KG1 (cell line): ENCODE measurements at places on chromosomes 5 and 9.
A peak's percentile ranks its signal among the peaks of the same experiment; 100 is the strongest.

GRCh38 chr9:91817493-91818224 is 132.4 kb downstream of the ROR2 start:
- DNase-seq = no peak

GRCh38 chr5:173301695-173302545 is 26.3 kb downstream of the STC2 start:
- no peak for DNase-seq

DNA sequence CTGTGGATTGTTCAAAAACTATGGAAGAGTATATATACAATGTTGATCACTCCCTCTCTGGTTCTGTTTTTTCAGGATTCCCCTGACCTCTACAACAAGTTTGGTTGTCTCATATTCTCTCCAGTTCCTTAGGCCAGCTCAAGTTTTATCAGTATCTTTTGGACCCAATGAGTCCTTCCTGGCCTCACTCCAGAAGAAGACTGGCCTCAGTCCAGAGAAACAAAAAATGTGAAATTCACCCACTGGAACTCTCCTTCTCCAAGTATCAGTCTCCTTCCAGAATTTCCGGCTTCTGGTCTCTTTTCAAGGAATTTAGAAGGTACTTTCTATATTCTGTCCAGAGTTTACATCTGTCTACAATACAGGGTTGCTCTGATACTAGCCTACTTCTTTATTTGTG is 537.8 kb upstream of the FTMT start:
- no peak for DNase-seq

DNA sequence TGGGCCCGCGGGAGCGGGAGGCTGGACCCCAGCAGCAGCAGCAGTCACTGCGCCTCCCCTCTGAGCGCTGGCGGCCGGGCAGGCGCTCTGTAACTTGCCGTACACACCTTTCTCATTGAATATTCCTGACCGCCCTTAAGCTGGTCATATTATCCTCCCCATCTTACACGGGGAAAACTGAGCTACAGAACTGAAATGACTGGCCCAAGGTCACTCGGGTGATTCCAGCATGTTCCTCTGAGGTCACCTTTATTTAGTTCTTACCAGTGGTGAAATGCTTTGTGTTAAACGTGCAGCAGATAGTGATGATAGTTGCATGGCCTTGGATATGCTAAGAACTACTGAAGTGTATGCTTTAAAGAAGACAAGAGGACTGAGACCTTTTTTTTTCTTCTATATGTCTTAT is 607 bp downstream of the UQCRQ start:
- no peak for DNase-seq

- DNase-seq = no peak
Observed at GRCh38 chr5:56346741-56347535, 113.8 kb upstream of the ANKRD55 start.

- DNase-seq = no peak
Observed at GRCh38 chr9:115328677-115329076, 210.7 kb upstream of the TNC start.

DNA sequence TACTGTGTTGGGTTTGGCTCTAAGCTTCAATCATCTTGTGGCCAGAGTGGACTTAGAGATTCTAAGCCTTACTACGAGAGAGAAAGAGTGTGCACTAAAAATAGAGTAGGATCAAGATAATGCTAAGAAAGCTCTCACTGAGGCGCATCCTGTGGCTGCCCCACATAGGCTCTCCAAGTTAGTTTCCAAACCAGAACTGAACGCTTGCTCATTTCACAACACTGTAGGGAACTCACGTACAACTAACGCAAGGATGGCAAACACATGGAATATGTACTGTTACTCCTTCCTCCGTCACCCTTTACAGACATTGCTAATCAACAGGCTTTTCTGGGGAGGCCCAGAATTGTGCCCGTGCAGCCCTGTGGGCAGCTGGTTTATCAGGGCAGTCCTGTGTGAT is 90.9 kb downstream of the EQTN start:
- DNase-seq = no peak

GRCh38 chr5:132473019-132473531 is 17.5 kb downstream of the IRF1 start:
- no peak for DNase-seq

DNA sequence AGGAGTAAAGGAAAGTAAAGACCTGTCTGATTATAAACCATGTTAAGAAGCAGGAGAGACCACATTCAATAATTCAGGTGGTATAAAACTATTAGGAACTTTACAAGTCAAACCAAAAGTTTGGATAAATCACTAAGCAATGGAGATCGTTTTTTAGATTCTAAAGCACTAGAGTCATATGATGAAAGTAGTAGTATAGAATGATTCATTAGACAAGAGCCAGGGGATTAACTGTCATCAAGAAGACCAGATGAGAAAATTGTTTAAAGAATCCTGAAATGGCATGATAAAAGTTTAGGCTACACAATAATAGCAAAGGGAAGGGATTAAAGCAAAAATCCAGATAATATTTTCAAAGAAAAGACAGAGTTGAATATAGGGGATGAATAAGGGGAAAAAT is 12.9 kb upstream of the CARNMT1 start:
- no peak for DNase-seq

- no peak for DNase-seq
Observed at GRCh38 chr5:179874536-179875292, 16.1 kb upstream of the MRNIP start.

DNA sequence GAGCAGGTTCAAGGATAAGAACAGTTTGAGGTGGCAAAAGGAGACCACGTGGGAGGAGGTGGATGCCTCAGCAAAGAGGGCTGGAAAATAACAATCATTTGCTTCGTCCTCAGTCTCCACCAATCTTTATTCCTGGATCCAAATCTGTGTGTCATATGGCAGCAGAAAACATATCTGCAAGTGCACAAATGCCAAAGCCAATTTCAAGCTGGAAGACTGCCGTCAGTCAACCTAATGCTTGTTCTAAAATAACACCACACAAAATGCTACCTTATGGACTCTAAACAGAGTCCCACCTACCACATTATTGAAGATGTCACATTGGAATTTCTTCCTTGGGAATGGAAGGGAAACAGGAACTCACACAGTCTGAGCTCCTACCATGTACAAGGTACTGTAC is 129.1 kb downstream of the CDK5RAP2 start:
- no peak for DNase-seq

DNA sequence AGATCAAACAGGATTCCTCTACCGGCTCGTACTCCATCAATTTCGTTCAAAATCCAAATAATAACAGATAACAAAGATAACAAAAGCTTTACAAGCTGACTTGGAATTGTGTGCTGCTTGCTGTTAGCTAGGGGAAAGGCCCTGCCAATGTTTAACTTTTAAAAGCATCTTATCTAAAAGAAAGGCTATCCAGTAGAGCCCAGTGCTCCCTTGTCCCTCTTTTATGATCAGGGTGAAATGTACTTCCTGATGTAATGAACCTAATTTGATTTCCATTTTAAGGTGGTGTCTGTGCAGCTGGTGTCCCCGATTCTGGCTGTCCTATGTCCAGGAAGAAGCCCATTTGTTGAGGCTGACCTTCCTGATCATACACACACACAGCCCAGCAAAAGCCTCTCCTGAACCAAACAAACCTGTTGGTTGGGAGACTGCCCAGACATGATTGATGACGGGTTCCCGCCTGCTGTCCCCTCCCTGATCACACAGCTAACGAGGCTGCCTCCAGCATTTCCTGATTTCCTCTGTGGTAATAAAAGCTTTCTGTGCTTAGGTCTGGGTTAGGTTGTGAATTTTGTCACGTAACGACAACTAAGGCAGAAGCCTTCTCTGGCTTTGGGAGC is 54.1 kb downstream of the PWWP2A start:
- DNase-seq = no peak

- no peak for DNase-seq
Observed at GRCh38 chr9:96618209-96619123, 1.2 kb downstream of the CDC14B start.

DNA sequence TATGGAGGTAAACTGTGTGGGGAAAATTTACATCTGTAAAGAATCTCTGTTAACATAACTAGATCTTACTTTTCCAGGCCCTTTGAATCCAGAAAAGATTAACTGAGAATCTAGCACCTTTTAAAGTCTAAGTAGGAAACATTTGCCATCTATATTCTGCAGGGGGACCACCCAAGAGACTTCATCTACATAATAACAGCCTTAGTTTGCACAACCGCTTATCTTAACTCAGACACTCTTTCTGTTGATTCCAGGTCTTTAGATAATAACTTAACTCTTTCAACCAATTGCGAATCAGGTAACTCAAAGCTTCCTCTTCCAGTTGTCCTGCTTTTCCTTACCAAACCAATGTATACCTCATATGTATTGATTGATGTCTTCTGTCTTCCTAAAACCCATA is 53.4 kb downstream of the GDNF start:
- DNase-seq = no peak

- no peak for DNase-seq
Observed at GRCh38 chr5:145124806-145125205, 710.3 kb downstream of the PRELID2 start.

DNA sequence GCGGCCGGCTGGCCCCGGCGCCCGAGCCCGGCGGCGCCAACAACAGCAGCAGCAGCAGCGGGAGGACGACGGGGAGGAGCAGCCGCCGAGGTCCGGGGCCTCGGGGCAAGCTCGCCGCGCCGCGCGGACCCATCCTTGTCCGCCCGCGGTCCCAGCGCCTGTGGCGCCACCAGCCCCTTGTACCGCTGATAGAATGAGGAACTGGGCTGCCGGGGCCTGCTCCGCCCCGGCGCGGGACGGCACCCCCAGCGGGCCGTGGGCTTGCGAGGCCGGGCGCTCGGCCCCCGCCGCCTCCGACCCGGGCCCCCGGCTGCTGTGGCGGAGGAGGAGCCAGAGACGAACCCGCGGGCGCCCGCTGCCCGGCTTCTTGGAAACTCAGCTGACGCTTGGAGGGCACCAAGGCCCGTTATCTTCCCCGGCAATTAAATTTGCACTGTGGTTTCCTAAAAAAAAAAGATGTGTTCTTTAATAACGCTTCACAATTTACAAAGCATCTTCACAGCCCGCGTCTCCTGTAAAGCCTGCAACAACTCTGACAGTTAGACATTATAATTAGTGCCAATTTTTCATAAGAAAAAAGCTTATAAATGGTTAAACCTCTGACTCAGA is at the start of gene ARSB:
ARSB (minus strand) TSS at position 195 of the 609 bp plus-strand sequence; CDS start at position 133, 62 bp downstream.
- peak; percentile 68 for DNase-seq

GRCh38 chr9:106310782-106311181 is 552.2 kb upstream of the ZNF462 start:
- no peak for DNase-seq

DNA sequence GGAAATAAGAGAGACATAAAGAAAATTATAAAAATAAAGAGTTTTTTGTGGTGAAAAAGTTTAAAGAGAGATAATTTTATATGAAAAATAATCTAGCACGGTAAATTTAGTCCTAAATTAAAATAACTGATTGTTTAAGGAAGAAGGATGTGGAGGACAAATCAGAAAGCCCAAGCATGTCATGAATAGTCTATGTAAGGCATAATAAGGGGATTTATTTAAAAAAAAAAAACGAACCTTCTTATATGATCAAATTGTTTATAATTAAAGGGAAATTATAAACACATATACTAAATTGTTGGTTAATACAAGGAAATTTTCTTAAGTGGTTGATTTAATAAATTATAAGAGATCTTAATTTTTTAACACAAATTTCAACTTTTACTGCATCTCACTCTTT is 551.8 kb upstream of the TYRP1 start:
- no peak for DNase-seq

DNA sequence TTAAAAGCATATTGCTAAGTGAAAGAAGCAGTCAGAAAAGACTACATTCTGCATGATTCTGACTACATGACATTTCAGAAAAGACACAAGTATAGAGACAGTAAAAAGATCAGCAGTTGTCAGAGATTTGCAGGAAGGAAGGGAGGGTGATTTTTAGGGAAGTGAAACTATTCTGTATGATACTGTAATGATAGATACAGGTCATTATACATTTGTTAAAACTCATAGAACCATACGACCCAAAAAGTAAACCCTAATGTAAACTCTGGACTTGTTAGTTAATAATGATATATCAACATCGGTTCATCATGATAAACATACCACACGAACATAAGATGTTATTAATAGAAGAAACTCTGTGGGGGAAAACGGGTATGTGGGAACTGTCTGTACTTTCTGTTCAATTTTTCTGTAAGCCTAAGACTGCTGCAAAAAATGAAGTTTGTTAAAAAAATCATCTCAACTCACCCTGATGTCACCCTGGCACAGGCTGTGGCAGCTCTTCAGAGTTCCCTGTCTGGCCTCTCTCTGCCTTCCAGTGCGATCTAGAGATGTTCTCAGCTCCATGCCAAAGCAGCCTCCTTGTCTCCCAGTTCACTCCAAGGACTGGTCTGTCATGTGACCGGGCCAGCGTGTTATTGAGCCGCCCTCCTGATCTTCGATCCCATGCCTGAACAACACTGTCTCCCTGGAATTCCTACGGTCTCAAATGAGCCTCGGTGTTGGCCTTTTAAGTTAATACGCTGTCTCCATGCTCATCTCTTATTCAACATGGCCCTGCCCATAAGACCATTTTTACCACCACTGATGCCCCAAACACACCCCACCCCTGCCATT is 35.4 kb downstream of the PRLR start:
- no peak for DNase-seq

- no peak for DNase-seq
Observed at GRCh38 chr5:152884006-152884405, 478.9 kb upstream of the NMUR2 start.

GRCh38 chr5:17436350-17436749 is 61.7 kb upstream of the TAF11L2 start:
- no peak for DNase-seq

- DNase-seq = no peak
Observed at GRCh38 chr5:141973871-141974595, 5.1 kb downstream of the RNF14 start.

- no peak for DNase-seq
Observed at GRCh38 chr9:99340281-99340680, 118.2 kb downstream of the SEC61B start.

DNA sequence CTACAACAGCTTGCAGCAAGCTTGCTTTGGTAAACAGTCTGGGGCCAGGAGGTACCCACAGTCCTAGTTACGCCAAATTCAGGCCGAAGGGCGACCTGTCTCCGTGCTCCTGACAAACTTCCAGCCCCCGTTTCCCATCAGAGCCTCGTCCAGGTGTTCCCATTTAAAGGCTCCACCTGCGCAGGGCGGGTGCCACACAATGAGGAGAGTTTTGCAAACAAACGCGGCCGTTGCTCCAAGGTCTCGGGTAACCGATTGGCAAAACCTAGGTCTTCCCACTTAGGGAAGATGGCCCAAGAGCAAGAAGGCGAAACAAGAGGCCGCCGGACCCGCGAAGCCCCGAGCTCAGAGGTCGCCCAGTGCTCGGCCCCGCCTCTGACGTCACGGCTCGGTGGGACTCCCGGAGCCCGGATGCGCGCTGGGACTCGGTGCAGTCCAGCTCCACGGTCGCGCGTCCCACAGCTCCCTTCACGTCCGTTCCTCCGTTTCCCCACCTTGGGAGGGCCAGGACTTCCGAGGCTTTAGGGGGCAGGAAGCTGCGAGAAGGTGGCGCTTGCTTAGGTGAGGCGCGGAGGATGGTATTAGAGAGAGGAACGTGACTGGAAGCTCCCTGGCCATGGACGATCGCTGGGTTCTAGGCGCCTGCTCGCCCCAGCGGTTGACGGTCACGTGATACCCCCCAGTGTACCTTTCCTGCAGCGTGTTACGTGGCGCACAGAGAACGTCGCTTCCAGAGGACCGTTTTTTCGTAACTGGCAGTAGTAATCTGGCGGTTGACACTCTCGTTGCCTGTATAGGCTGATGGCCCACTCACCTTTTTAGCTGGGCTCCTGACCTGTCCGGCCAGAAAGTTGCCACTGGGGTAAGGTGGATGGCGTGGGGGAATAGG is 41.8 kb upstream of the KDM4C start:
- DNase-seq = no peak
